GM13977 (cell line): ENCODE measurements at places on chromosomes 13 and 19.

GRCh38 chr19:50556282-50557008 is 11.8 kb downstream of the LRRC4B start:
- peak; percentile 91 for DNase-seq

GRCh38 chr13:36432106-36432544 is at the start of gene CCNA1:
CCNA1 (plus strand) TSS chr13:36432495; CDS start chr13:36433057, 562 bp downstream.
- peak; percentile 43 for DNase-seq

GRCh38 chr19:7918615-7919421 is 1.3 kb upstream of the SNAPC2 start:
- DNase-seq = no peak

GRCh38 chr13:27211771-27212364 is 39.5 kb upstream of the RPL21 start:
- DNase-seq = no peak

DNA sequence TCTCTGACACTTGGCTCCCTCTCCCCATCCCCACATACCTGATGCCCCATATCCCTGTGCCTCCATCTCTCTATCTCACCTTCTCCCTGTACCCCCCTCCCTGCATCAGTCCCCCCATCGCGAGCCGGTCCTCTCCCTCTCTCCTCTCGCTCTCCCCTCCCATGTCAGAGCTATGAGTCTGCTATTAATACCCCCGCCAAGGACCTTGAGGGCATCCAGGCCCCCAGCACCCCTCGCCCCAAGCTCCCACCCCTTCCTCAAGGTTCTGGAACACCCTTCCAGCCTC is 1.6 kb downstream of the GRIN2D start:
- no peak for DNase-seq

GRCh38 chr13:38697628-38698333 is 10.9 kb downstream of the FREM2 start:
- DNase-seq = no peak

- no peak for DNase-seq
Measured at GRCh38 chr13:66200555-66200954, 1029.6 kb downstream of the PCDH9 start.

- DNase-seq = no peak
Measured at GRCh38 chr13:36094478-36094877, 36.7 kb downstream of the DCLK1 start.

DNA sequence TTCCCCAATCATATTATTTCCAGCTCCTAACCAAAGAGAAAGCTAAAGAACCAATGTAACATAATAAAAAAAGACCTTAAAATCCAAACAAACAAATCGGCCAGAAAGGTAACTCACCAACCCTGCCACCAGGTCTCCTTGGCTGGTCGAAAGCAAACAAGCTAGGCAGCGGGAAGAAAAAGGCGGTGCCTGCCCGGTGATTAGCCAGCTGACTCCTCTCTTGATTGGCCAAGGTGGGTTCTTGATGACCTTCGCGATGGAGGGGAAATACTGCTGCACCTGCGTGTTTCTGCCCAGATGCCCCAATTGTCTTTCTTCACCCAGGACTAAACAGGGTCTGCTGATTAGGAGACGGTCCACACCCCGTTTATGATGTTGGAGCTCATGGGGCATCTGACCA is at the start of gene NLRP11:
Gene NLRP11, minus strand, starts transcription at position 154 of the 400 bp plus-strand sequence. CDS start 13,825 bp downstream, outside the sequence.
- DNase-seq = no peak

- no peak for DNase-seq
Measured at GRCh38 chr19:17393002-17393401, 994 bp downstream of the CCDC194 start.

DNA sequence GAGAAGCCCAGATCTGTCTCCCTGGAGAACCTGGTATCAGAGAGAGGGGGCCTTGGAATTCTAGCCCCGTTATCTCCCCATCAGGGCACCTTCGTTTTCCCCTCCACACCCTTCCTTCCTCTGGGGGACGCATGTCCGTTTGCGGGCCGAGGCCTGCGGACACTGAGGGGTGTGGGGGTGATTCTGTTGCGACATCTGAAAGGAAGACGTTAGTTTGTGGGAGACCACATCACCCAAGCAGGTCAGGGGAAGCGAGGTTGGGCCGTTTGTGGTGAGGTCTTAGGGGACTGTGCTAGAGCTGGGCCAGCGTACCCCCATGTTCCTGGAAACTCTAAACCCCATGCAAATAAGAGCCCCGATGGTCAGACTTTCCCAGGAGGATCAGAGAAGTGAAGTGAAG is 3.7 kb upstream of the HSH2D start:
- peak; percentile 49 for DNase-seq

DNA sequence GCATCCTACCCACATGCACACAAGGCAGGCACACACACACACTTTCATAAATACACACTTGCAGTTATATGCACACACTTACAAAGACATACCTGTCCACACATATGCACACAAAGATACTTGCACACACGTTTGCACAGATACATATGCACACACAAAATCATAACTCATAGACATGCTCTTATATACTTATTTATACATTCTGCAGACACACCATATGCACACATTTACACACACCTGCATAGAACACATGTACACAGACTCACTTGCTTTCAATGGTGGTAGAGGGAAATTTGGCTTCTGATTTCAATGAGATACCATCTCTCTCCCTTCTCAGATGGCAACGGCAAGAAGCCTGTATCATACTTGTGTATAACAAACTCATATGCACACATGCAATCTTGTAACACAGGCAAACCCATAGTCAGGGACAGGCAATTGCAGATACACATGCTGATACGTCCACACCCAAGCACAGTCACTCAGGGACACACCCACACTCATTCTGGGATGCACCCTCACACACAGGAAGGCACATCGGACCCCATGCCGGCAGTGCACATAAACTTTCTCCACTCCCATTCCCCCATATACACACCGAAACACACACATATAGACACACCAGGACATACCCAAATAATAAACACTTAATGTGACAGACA is 24.7 kb downstream of the OLFM2 start:
- DNase-seq = no peak

GRCh38 chr19:45969676-45970075 is 4.0 kb downstream of the NOVA2 start:
- DNase-seq = no peak

GRCh38 chr19:33332248-33332647 is 29.9 kb upstream of the CEBPA start:
- DNase-seq = no peak

DNA sequence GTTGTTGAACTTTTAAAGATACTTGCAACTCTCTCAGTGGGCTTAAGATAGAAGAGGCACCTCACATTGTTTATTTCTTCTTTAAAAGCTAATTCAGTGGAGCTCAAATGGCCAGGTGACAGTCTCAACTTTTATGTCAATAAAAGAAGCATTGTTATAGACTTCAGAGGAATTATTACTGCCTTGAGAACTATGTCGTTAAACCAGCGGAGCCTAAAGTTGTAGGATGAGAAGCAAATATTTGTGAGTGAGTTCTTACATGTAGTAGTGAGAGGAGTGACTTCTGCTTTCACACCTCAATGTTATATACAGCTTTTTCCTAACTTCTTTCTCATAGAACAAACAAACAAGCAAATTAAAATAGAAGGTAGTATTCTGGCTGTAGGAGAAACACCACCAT is 31.2 kb upstream of the DGKH start:
- DNase-seq = no peak

DNA sequence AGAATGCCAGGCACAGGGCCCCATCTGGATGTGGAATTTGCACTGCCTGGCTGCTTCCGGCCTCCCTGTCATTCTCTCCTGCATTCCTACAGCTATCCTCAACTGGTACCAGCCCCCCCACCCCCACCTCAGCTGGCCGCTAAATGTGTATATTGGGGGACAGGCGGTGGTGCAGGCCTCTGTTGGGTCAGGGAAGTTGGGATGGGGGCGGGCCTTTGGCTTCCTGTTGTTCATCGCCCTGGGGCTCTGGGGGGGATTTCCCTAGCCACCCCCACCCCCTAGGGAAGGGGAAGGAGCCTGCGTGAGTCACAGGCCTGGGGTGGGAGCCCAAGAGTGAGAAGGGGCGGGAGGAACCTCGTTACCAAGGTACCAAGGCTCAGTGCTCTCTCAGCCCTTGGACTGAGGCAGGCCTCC is 10.6 kb downstream of the POU2F2 start:
- DNase-seq = peak; percentile 83

DNA sequence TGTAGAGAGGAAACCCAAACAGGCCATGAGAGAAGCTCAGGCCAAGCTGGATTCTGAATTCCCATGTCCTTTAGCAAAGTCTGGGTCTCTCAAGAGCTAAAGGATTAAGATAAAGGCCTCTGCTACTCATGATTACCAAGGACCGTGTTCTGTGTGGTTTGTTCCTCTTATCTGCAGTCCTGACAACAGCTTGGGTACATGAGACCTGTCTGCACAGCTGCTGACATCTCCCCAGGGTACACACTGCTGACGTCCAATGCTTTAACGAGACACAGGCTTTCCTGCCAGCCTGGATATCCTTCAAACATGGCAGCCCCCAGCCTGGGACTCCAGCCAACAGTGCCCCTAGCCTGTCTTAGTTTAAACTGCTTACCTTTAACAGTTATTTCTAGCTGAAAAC is 211.0 kb downstream of the SLC7A1 start:
- no peak for DNase-seq

GRCh38 chr13:98041081-98041820 is 87.8 kb downstream of the IPO5 start:
- no peak for DNase-seq

DNA sequence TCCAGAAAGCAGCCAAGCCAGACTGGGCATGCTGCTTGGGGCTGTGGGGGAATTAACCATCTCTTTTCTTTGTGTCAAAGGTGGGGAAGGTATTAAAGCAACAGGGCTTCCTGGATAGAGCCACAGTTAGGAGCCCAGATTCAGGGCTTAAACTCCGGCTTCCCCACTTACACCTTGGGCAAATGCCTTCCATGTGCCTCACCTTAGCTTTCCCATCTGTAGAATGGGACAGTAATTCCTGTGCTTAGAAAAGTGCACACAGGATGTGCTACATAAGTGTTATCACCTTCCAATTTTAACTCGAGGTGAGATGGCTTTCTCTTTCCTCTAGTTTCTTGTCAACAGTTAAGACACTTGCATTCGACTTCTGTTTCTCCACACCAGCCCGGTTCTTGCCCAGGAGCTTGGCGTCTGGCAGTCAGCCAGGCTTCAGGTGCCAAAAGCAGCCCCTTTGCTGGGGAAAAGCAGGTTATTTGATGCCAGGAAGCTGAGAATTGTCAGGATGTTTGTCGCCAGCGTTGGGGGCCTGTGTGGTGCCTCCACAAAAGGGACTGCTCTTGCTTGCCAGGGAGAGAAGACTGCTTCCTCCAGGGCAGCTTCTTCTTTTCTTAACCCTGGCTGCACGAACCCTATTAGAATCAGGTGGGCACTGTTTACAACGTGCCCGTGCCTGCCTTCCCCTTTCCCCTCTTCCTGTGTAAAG is 79.2 kb downstream of the SIPA1L3 start:
- no peak for DNase-seq

- no peak for DNase-seq
Measured at GRCh38 chr19:11234486-11235075, 4.8 kb upstream of the ANGPTL8 start.

GRCh38 chr19:681029-682019 is 5.1 kb downstream of the FSTL3 start:
- DNase-seq = peak; percentile 97

DNA sequence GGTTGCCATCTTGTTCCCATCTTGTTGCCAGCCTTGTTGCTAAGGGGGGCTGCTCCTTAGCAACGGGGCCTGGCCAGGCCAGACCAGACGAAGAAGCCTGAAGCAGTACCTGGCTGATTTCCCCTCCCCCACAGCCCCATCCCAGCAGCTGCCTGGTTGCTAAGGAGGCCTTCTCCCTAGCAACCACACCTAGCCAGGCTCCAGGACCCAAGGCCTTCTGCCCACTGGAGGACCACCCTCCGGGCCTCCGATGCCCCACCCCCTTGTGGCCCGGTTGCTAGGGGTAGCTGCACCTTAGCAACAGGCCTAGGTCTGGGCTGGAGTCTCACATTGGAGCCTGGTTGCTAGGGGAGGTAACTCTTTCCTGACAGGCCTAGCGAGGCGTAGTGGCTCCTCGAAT is 3.9 kb downstream of the PRRG2 start:
- DNase-seq = no peak

DNA sequence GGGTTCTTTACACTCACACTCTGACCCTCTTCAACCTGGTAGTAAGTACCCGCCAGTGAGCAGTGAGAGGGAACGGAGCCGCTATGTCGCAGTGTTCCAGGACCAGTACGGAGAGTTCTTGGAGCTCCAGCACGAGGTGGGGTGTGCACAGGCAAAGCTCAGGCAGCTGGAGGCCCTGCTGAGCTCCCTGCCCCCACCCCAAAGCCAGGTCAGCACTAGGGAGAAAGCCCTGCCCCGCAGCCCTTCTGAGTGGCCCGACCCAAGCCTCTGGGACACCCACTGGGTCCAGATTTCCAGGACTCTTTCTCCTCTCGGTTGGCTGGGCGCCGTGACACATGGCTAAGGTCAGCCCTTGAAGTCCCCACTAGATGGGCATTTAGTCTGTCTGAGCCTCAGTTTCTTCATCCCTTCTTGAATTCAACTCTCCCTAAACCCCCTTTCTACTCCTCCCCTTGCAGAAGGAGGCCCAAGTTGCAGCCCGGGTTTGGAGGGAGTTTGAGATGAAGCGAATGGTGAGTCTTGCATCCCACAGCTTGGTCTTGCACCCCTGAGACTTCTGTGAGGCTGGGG is 1.9 kb downstream of the OCEL1 start:
- no peak for DNase-seq

DNA sequence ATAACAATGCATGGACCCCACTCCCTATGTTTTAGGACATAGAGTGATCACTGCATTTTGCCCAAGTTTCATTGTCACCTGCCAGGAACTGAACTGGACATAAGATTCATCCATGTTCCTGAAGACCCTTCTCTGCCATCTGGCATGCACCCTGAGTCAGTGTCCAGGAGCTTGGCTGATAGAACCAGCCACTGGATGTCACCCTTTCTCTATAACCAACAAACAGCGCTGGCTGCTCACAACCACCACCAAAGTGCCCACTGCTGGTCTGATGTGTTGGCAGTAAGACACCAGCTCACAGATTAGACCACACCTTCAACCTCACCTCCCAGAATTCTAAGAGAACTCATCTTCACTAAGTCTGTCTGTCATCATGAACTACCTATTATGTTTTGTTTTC is 333.4 kb downstream of the ITGBL1 start:
- DNase-seq = no peak

DNA sequence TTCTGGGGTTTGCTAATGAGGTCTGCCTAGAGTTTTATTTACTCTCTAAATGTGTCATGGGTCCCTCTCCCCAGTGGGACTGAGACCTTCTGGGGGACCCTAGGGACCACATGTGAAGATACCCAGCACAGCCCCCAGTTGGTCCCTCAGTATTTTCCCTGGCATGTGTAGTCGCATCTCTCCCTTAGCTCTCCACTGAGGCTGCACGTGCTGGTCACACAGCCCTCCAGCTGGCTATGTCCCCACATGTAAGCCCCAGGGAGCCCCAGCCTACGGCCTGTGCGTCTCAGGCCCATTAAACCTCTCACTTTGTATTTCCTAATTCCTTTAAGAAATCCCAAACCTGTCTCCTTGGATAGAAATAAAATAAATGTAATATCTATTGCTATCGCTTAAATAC is 189.6 kb upstream of the TSHZ3 start:
- DNase-seq = no peak
